ENCODE measurements at places on chromosomes 7 and 10.

- DNase-seq, result no peak
Observed at GRCh38 chr7:150688630-150689029, 3.1 kb downstream of the GIMAP2 start.

- no peak for DNase-seq
Observed at GRCh38 chr7:94311515-94311914, 83.2 kb upstream of the COL1A2 start.

DNA sequence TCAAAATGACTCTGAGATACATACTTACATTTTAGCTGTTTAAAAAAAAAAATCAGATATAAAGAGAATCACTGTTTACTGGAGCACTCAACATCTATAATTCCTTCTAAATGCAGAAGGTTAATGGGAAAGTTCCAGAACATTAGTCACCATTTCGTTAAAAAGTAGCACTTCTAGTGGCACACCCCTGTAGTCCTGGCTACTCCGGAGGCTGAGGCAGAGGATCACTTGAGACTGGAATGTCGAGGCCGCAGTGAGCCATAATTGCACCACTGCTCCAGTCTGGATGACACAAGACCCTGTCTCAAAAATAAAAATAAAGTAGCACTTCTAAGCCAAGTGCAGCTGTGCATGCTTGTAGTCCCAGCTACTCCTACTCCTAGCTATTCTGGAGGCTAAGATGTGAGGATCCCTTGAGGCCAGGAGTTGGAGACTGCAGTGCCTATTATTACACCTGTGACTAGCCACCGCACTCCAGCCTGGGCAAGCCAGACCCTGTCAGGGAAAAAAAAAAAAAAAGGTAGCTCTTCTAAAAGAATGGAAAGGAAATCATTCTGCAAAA, 2.2 kb downstream of the FGFBP3 start:
- DNase-seq, result no peak

GRCh38 chr10:49076319-49076718, 39.0 kb downstream of the VSTM4 start:
- DNase-seq, result no peak

DNA sequence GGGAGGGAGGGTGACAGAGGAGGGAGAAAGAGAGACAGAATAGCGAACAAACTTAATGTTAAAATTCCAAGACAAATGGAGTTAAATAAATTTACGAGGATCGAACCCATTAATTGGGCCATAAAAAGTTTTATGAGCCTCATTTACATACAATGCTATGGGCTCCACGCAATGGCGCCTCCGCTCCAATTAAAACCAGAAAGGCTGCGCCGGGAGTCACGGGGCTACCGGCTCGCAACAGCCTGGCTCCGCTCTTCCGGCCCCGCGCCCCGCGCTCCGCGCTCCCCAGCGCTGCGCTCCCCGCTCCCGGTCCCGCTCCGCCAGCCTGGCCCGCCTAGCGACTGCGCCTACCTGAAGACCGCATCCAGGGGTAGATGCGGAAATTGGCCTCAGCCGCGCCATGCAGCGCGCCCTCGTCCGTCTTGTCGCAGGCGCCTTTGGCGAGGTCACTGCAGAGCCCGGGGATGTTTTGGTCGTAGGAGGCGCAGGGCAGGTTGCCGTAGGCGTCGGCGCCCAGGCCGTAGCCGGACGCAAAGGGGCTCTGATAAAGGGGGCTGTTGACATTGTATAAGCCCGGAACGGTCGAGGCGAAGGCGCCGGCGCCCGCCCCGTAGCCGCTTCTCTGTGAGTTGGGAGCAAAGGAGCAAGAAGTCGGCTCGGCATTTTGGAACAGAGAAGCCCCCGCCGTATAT, 513 bp downstream of the HOXA7 start:
- no peak for DNase-seq

DNA sequence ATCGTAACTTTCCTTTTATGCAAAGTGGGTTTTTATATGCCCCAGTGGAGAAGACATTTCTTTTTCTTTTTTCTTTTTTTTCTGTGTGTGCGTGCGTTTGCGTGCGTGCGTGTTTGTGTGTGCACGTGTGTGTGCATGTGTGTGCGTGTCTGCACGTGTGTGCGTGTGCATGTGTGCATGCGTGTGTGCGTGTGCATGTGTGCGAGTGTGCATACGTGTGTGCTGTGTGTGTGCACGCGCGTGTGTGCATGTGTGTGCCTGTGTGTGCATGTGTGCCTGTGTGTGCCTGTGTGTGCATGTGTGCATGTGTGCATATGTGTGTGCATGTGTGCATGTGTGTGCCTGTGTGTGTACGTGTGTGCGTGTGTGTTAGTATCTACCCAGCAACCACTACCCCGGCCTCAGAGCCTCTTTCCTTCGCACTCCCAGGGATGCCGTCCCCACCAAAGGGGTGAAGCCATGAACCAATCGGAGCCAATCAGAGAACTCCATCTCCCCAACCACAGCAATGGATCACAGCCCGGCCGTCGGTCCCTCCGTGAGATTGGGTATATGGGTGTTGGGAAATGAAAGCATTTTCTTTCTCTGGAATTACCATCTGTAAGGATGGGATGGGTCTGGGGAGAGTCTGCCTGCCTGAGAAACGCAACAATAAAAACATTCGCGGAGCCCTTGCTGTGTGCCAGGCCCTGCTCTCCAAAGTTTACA, 92.3 kb downstream of the ELFN1 start:
- no peak for DNase-seq

DNA sequence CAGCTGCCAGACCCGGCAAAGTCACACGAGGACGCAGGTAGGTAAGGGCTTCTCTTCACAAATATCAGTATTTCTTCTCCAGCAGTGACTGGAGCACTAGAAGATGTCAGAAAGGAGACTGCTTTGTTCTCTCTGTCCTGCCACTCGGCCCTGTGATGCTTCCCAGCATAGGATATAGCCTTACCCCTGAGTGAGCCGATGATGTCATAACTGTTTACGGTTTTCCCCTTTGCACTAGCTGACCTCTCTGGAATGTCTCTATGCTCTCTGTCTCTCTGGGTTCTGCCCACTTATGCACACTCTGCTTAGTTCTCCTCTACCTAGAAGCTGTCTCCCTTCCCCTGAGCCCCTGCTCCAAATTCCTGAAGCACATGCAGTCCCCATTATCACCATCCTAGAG, 167.5 kb upstream of the PODXL start:
- DNase-seq, result no peak

GRCh38 chr7:18538554-18539250, 43.2 kb downstream of the HDAC9 start:
- no peak for DNase-seq

DNA sequence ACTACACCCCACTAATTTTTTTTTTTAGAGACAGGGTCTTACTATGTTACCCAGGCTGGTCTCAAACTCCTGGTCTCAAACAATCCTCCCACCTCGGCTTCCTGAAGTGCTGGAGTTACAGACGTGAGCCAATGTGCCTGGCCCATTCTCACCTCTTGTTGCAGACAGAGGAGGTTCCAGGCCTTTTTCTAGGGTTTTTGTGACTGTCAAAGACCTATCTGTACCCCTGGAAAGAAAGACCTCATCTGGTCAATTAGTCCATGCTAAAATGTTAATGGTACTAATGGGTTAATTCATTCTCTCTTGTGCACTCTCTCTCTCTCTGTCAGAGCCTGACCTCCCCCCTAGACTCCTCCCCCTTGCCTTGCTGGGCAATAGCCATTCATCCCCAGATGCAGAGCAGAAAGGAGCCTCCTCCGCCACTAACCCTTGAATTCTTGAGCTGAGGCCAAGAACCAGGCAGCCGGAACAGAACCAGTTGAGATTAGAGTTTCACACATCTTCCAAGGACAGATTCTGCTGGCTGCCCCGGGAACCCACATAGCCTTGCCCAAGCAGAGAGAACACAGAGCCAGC, 209.7 kb downstream of the SKIDA1 start:
- DNase-seq, result no peak

GRCh38 chr10:49484486-49485235, 54.3 kb downstream of the ERCC6 start:
- no peak for DNase-seq

DNA sequence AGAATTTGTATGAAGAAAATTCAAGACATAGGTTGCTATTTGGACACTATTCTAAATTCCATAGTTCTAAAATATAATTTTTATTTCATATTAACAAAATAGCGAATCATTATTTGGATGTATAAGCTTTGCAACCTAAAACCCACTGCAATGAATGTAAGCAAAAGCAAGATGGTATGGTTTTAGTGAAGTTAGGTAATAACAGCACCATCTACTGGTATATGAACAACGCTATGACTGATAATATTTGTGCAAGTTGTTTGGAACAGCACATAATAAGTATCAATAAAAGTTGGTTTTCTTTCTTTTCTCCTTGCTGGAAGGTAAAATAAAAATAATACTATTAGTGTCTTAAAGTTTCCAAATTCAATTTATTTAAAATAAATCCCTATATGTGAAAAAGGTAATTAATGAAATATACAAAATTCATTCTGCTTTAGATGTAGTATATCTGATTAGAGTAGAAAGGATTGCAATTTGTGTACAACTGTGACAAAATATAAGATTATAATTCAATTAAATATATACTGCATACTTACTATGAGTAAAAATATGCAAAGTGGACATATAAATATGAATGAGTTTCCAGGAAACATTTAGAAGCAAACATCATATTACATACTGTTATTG, 79.0 kb upstream of the LSM8 start:
- DNase-seq, result no peak

DNA sequence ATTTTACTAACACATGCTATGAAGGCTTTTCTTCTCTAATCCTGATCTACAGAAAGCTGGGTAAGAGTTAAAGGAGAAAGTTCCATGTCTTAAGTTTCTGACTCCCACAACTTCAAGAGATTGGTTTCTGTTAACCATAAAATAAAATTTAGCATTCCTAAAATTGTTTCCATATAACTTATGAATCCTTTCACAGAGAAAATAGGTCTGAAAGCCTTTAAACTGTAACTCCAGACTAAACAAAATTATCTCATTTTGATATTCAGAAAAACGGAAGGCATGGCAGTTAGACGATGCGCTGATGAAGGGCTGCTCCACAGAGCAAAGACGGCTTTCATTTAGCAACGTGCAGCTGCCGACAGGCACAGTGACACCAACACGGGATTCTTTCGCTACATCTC, 133.3 kb downstream of the SLC25A13 start:
- DNase-seq, result no peak

DNA sequence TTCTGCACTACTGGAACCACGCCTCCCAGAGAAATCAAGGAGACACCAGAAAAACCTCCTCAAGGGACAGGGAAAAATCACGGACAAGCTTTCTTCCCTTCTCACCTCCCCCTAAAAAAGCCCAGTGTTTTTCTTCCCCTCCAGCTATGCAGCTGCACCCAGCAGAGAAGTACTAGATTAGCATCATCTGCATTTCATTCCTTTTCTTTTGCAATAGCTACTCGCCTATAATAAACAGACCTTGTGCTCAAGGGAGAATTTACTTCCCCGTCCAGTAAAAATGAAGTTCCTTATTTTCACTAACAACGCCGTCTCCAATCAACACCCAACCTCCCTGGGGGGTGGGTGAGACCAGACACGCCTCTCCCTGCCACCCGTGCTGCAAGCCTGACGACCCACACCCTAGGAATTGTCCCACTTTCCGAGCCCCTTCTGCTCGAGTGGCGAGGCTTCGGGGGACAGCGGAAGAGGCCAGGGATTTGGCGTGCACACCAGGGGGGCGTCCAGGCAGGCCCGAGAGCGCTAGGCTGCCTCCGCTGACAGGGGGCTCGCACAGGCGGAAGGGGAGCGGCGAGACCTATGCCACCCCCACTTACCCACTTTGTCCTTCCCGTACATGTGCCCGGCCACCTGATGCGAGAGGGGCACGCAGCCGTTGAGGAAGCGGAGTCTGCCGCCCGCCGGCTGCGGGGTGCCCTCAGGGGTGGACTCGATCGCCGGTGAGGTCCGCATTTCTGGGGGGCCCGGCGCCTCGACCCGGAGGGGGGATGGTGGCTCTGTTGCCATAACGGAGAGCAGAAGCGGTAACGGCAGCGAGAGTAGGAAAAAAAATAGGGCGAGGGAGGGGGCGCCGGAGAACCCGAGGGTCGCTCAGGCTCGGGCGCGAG, 625 bp downstream of the IPMK start:
- DNase-seq, result no peak

- no peak for DNase-seq
Observed at GRCh38 chr7:31456646-31457368, 57.1 kb upstream of the ITPRID1 start.

GRCh38 chr7:150799741-150800580, at the start of gene TMEM176B:
Gene TMEM176B (minus strand): TSS chr7:150800364. CDS start chr7:150796569, 3,795 bp downstream.
- no peak for DNase-seq

DNA sequence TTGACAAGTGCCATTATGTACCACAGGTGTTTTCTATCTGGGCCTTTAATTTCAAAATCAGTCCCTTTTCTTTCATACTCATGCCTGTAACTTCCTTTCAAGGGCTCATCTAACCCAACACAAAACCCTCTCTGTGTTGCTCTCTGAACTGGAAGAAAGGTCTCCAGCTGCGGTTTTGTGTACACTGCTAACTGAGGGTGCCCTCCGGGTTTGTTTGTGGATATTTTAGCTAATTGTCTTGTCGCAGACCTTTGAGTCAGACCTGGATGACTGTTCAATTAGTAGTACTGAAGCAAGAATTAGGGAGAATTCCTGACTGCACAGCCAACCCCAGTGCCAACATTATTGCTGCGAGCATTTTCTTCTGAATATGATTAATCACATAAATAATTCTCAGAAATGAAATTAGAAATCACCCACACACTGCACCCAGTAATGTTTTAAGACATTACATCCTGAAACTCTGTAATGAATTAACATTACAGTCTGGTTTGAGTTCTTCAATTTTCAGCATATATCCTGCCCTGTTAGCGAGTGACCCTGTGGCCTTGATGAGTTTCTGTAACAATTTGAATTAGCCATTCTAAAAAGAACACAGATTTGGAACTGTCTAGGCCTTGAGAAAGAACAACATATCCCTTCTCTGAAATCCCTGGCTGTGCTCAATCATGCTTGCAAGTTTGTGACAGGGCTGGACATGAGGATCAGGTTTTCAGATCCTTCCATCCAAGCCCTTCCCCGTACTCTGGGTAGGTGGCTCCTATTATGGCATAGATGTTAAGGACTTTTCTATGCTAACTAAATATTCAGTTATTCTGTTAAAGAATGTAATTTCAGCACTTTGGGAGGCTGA, 460.1 kb downstream of the PLXDC2 start:
- DNase-seq, result no peak

GRCh38 chr10:110530131-110530831, 32.6 kb downstream of the DUSP5 start:
- no peak for DNase-seq

Data from NCI-H510A (cell line).